GM04503 (cell line): ENCODE measurements at places on chromosomes 7 and 10.

DNA sequence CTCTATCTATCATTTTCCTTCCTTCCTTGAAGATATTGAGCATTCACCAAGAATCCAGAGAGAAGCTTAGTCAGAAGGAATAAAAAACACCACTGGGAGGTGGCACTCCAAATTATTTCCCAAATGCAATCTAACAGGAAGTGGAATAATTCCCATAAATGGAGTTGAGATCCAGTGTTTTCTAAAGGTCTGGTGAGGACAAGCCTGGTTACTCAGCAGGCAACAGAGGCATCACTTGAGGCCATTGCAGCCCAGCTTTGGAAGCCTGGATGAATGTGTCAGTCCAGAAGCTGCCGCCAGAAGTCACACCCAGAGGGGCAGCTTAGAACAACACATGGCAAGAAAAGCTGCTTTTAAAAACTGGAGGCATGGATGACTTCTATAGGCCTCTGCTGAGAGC, 288.9 kb upstream of the KLF6 start:
- DNase-seq, result peak; percentile 85

- DNase-seq, result peak; percentile 20
Observed at GRCh38 chr7:20359341-20359963, 28.8 kb downstream of the ITGB8 start.

DNA sequence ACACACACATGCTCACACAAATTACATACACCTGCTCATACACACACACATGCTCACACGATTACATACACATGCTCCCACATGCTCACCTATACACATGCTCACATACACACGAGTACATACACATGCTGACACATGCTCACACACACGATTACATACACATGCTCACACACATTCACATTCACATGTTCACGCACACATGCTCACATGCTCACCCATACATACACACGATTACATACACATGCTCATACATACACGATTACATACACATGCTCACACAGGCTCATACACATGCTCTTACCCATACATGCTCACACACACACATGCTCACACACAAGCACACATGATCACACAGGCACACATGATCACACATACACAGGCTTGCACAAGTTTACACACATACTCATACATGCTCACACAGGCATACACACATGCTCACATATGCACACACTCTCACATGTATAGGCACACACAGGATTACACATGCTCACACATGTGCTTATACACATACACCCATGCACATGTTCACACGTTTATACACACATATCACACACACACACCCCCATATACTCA, 118.5 kb downstream of the PAXIP1 start:
- DNase-seq, result no peak

DNA sequence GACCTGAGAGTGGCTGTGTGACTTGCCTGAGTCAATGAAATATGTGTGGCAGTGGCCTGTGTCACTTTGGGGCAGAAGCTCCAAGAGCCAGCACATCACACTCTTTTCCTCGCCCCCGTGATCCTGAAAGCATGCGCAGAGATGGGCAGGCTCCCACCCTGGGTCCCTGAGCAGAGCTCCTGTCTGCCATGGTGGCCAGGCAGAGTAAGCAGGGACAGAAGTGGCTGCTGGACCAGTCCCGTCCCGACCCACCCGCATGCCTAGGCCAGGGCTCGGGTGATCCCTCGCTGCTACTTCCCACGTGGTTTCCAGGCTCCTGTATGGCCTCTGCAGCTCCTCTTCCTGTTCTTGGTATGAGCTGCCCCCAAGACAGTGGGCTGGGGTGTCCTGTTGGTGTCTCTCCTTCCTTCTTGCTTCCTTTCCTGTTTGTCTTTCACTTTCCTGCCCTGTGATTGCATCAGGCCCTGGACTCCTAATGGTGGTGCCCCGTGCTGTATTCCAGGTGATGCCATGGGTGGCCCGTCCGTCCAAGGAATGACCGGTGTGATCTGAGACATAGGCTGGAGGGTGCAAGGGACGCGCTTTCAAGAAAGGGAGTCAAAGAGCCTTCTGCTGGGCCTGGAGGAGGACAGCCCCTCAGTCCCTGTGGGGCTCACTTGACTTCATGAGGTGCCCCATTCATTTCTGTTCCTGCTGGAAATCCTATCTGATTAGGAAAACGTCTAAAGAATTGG, 71.4 kb upstream of the SHH start:
- DNase-seq, result no peak

GRCh38 chr7:107404740-107405537, 64.9 kb upstream of the GPR22 start:
- DNase-seq, result no peak

- no peak for DNase-seq
Observed at GRCh38 chr7:108104324-108104723, 25.8 kb downstream of the LAMB4 start.

- DNase-seq, result no peak
Observed at GRCh38 chr7:29343399-29343798, 148.8 kb downstream of the CHN2 start.

DNA sequence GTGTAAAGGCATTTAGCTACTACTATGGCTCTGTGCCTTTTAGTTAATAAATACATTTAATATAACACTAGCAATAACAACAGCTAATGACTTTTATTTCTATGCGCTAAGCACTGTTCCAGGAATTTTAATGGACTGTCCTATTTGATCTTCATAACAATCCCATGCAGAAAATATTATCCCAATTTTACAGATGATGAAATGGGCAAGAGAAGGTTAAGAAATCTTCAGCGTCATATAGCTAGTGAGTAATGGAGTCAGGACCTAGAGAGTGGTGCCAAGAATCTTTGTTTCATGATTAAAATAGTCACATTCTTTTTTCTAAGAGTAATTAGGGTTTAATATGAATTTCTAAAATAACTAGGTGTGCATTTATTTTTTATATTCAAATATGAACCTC, 32.4 kb downstream of the ACTA2 start:
- DNase-seq, result no peak

DNA sequence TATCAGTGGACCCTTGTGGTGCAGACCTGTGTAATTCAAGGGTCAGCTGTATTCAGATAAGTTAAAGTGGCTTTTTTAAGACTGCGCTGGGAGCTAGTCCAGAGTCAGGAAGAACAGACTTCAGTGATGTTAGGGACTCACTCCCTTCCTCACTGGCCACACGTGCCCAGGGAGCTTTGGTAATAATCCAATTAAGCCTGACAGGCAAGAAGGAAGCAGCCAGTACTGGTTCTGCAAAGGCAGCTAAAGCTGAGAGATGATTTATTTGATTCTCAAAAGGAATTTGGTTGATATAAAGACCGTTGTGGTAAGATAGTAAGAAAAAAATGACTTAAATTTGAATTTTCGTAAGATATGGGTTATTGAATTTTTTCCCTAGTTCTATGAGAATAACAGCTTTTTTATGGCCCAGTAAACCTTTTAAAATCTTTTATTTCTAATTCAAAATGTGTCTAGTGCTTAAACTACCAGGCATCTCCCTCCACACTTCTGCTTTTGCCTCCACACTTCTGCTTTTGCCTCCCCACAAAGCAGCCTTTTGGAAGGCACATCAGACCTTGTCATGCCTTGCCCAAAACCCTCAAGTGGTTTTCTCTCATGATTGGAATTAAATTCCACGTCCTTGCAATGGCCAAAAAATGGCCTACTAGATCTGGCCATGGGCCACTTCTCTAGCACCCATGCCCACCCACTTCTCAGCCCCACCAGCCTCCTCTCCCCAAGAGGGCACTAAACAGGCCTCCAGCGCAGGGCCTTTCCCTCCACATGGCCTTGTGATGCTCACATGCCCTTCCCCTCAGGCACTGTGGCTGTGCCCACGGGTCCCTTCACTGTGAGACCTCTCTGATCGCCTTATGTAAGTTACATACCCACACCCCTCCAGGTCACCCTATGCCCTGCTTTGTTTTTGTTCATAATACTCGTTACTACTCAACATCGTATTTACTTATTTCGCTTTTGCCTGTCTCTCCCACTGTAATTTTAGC, 92.5 kb downstream of the POU6F2 start:
- DNase-seq, result no peak

GRCh38 chr7:136167991-136168390, 190.8 kb upstream of the MTPN start:
- no peak for DNase-seq

- DNase-seq, result no peak
Observed at GRCh38 chr7:85593355-85593754, 406.5 kb upstream of the SEMA3D start.
